Right renal pelvis (tissue), 4 donors: ENCODE measurements at places on chromosomes 6 and 20. TPM values are rescaled to one million over a fixed set of nuclear protein-coding genes. Genes with fewer than 3 reads are reported as not detected.

DNA sequence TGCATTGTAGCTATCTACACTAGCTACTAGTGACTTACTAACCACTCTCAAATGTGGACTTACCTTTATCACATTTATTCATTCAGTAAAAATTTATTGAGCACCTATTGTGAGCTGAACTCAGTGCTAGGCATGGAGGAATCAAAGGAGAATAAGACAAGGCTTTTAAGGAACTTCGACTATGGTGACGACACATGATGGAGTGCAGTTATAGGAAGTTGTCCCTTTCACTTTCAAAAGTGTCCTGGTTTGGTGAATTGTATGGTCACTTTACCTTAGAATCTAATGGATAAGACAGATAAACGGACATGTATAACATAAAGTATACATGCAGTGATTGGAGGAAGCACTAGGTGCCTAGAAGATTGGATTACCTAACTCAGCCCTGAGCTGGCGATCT, 4.3 kb downstream of the AKAP7 start:
- DNase-seq = no peak

Gene PAK5
- 0.48 TPM for polyA plus RNA-seq

GRCh38 chr6:46357591-46357990, 133.7 kb downstream of the RCAN2 start:
- DNase-seq = no peak

DNA sequence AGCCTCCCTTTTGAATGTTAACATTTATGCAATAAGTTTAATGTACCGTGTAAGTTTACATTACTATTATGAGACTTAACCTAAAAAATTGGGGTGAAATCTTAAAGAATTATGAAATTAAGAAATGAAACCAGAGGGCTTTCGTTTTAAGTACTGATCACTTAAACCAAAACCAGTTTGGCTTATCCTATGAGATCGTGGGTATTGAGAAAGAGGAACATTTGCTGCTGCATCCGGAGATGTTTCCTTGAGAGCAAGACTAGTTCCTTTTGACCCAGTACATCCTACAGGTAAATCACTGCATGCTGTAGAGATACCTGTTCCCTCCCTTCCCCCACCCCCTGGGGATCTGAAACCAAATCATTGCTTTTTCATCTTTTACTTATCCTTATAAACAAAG, 201.3 kb downstream of the ESR1 start:
- no peak for DNase-seq

Gene SIGLEC1
- 0.51 TPM for polyA plus RNA-seq

DNA sequence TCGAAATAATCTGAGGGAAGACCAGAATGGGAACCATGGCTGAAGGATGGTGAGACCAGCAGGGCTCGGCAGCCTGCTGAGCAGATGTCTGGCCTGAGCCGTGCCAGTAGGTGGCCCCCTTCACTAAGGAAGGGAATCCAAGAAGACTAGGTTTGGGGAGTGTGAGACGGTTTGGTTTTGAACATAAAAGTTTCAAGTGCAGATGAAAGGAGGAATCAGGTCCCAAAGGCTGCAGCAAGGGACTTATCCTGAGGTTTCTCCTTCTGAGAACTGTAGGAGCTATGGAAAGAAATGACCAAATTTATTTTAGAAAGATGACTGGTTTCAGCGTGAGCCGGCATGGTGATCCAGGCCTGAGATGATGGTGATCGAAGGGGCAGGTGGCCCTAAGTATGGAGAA, 4.6 kb upstream of the OSER1 start:
- peak; percentile 42 for DNase-seq

GRCh38 chr6:38176797-38177751, 357.5 kb downstream of the ZFAND3 start:
- no peak for DNase-seq

Gene UNC5CL
- polyA plus RNA-seq = 7.9 TPM

DNA sequence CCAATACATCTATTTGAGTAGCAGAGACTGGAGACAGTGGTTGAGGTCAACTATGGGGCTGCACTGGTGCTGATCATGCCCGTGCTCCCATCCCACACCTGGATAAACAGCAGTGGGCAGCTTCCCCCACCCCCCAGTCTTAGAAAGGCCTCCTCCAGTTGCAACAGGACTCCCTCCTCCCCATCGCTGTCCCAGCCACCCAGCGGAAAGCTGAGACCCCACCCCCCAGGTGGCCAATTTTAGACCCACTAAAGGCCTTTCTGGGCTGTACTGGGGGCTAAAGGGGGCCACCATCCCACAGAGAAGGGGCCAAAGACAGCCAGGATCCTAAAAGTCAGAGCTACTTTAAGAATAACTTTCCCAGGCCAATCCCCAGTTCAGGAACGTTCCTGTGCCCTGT, 1.2 kb upstream of the SSTR4 start:
- no peak for DNase-seq

GRCh38 chr6:72857791-72858585, 236.1 kb downstream of the KCNQ5 start:
- no peak for DNase-seq

Gene ATP5F1E
- polyA plus RNA-seq = 201 TPM

GRCh38 chr20:1293641-1294379, 27.7 kb downstream of the SNPH start:
- DNase-seq = no peak

GRCh38 chr6:158573542-158573931, 13.6 kb downstream of the TMEM181 start:
- DNase-seq = no peak

DNA sequence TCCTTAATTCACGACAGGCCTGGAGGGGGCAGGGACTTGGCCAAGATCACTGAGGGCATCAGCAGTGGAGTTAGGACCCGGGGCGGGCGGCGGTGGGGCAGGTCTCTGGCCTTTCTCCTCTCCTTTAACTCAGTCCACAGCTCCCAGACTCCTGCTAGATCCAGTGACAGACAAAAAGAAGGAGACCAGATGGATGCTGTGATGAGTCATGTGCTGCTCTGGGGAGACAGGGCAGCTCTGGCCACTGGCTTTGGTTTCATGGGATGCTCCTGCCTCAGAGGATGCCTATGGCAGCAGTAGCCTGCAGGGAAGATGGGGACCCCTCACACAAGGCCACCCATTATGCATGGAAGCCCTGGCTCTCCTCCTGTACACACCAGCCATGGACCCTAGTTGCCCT, 20.5 kb downstream of the EPB41L1 start:
- no peak for DNase-seq

Gene GRM4
- polyA plus RNA-seq = 0.65 TPM

DNA sequence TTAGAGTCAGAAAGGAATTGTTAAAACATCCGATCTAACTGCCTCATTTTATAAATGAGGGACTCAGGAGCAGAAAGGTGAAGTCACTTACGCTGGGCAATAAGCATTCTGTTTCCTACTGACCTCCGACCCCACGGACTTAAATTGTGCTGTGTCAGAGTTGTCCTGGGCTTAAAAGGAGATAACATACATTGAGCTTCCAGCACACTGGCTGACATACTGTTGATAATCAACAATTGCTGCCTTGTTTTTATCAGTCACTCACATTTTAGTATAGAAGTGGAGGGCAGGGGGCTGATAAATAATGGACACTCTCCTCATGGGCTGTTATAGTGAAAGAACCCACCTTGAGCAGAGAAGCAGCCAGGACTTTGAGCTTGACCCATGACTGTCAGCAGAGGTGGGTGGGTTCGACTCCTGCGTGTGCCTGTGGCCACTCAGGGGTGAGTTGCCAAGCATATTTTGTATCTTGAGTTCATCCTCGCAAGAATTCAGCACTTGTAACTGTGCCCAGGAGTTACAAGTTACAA, 166.5 kb upstream of the JARID2 start:
- DNase-seq = no peak

Gene SCUBE3
- 39.9 TPM for polyA plus RNA-seq

Gene CPXM1
- polyA plus RNA-seq = 275 TPM

Gene RBM24
- polyA plus RNA-seq = 1.1 TPM

- DNase-seq = no peak
Observed at GRCh38 chr6:81609736-81610135, 142.7 kb downstream of the TENT5A start.

- DNase-seq = no peak
Observed at GRCh38 chr6:4907602-4908001, 96.2 kb downstream of the RPP40 start.

GRCh38 chr6:4404415-4404814, 269.0 kb upstream of the ECI2 start:
- DNase-seq = no peak

Gene FAM50B
- 13.2 TPM for polyA plus RNA-seq

Gene BPI
- polyA plus RNA-seq = 0.80 TPM

DNA sequence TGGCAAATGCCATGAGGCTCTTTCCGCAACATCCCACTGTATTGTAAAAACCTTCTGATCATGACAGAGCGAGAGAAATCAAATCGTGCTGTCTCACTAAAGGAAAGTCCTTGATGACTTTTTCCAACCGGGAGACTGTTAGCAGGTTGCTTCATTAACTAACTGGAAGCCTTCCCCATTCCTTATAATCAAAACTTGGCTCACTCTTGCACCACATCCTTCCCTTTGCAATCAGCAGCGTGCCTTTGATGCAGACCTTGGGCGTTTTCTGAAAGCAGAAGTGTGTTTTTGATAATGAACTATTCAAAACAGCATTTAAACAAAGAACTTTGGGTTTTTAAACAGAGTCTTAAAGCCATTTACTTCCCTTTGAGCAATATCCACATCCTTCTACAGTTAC, 96.2 kb upstream of the CNR1 start:
- no peak for DNase-seq

- no peak for DNase-seq
Observed at GRCh38 chr6:135944120-135944519, 92.6 kb downstream of the PDE7B start.

DNA sequence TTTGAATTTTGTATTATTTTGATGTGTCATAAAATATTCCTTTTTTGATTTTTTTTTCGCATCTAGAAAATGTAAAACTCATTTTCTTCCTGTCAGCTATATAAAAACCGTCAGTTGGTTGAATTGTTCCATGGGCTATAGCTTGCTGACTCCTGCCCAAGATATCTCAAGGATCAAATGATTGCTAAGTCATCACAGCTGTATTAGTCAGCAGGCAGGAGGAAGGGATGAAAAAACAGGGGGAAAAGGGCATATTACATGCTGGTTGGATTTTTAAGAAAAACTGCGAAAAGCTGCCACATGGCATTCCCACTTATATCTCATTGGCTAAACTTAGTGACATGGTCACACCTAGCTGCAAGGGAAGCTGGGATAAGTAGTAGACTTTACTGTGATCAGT, 569.9 kb downstream of the BCKDHB start:
- DNase-seq = no peak

- no peak for DNase-seq
Observed at GRCh38 chr6:17276766-17277165, 4.4 kb upstream of the RBM24 start.

DNA sequence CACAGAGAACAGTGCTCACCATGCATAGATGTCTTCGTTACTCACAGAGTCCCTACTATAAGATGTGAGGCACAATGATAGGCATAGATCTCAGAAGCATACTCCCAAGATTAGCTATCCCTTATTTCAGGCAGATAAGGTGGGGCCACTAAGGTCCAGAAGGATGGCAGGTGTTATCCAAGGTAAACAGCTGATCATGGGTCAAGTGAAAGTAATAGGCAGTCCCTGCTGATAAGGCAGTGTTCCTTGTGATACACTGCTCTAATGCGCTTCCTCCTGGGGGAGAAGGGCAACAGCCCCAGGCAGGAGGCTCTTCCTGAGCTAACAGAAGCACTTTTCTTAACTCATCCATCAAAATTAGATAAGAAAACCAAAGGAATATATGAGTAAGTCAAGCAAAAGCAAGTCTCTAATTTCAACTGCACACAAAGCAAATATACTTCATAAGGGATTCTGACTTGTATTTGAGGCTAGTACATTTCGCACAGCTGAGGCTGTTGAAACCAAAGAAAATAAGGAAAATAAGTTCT, 42.2 kb downstream of the METTL24 start:
- DNase-seq = no peak

- no peak for DNase-seq
Observed at GRCh38 chr6:99288668-99289067, 60.8 kb downstream of the FAXC start.

DNA sequence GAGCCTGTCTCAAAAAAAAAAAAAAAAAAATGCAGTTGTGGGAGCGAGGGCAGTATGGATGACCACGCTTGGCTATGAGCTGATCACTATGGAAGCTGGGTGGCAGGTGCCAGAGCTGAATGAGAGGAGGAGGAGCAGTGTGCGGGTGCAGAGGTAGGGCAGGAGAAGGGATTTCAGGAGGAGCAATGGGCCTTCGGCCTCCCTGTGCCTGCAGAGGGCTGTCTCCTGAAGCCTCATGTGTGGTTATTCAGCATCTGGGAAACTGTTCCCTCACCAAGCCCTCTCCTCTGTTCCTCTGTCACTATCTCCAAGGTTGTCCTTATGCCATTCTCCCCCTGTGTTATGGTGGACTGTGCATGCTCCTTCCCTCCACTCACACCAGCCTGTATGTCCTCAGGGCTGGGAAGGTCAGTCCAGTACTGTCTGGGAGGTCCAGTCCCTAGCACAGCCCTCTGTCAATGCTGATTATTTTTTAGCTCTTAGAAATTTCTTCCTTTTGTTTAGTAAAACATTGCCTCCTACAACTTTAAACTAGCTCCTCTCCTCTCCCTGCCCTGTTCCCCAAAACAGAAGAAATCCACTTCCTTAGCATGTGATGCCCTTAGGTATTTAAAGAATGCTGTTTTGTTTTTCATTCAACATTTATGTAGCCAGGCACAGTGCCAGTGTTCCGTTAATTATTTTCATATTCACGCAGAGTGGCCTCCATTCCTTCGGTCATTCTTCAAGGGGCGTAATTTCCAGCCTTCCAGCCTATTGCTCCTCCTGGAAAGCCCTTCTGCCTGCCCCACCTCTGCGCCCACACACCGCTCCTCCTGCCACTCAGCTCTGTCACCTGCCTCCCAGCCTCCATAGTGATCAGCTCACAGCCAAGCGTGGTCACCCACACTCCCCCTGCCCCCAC, 48.9 kb downstream of the CNBD2 start:
- DNase-seq = peak; percentile 80

- DNase-seq = no peak
Observed at GRCh38 chr20:31956556-31957526, 5.0 kb upstream of the PDRG1 start.

DNA sequence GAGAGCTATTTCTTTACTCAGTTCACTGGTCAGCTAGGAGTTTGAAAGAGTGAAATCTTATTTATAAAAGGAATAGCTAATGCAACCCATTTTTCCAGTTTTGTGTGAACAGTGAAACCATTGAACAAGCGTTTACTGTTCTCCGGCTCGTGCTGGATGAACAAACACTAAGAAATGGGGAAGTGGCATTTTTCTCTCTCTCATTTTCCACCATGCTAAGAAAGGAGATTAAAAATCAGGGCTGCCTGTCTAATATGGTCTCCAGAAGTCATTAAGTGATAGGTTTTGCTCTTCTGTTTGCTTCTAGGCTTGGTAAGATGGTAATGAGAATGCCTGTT, 774 bp upstream of the SFT2D1 start:
- no peak for DNase-seq
